Glutamatergic neuron (in vitro differentiated cells): ENCODE measurements at places on chromosomes 7 and 10.
A peak's percentile ranks its signal among the peaks of the same experiment; 100 is the strongest.

GRCh38 chr7:46932676-46933424 is 649.1 kb downstream of the TNS3 start:
- no peak for DNase-seq

DNA sequence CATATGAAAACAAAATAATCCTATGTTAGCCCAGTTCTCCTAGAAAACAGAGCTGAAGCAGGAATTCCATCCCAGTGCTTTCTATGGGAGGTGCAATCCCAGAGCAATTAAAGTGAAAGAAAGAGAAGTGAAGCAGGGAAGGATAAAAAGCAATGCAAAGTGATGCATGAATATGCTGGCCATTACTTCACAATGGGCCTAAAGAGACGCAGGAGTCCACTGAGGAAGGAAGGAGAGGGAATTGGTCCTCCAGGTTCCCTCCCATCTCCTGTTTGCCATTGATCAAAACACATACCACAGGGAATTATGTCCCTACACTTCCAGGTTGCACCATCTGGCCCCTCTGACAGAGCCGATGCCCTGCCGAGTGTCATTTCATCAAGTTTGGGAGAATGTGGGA is 392.2 kb upstream of the NFE2L3 start:
- peak; percentile 23 for DNase-seq

DNA sequence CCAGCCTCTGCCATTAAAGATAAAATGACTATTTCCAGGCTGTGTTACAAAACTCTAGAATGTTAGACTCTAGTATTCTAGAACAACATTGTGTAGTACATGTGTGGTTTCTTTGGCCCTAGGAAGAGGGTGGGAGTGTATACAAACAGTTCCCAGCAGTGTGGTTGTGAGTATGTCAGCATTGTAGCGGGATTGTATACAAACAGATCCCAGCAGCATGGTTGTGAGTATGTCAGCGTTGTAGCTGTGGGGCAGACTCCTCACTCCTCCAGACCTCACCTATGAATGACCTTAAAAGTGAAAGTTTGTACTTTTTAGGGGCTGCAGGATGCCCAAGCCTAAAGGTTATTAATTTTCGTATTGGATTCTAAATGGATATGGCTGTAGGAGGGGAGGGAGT is 6.9 kb upstream of the ACSL5 start:
- no peak for DNase-seq

DNA sequence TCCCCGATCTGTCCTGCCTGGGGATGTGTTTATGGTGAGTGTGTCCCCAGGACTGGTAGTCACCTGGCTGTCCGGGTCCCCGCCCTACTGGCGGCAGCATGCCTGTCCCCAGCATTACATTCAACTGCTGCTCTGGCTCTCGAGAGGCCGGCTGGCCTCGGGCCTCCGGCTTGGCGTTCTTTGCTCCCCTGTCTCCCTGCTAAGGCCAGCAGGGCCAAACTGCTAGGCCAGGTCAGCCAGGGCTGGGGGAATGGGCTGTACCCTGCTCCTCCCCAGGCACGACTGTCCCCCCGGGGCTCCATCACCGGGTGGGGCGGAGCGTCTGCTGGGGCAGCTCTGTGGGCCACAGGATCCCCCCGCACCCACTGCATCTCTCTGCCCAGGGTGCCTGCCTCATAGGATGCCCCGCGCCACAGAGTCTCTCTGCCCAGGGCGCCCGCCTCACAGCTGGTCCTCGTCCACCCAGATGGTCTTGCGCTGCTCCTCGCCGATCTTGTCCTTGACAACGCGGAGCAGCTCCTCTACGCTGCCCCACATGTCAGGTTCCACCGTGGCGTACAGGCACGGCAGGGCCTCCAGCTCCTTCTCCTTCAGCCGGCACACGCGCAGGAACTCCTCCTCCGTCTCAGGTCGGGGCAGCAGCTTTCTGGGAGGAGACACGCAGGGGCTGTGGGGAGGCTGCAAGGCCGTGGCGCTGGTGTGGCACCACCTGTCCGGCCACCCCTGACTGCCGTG is 62.3 kb upstream of the GNA12 start:
- DNase-seq, result no peak

DNA sequence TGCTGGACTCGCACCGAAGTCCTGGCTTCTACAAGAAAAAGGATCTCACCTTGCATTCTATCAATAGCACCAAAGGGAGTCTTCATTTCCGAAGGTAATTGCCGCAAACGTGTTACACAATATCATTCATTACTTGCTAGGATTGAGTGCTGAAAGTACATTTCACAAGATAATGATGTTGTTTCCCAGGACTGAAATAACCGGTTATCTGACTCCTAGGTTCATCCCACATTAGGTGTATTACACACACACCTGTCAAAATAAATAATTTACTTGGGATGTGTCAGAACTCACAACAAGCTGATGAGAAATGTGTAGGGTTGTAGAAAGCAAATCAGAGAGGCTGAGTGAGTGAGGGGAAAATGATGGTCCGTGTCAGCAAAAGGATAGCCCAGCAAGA is 219.4 kb upstream of the RHOBTB1 start:
- no peak for DNase-seq

- DNase-seq, result peak; percentile 74
These were observed 340.2 kb upstream of the CELF2 start for GRCh38 chr10:10677479-10677878.

DNA sequence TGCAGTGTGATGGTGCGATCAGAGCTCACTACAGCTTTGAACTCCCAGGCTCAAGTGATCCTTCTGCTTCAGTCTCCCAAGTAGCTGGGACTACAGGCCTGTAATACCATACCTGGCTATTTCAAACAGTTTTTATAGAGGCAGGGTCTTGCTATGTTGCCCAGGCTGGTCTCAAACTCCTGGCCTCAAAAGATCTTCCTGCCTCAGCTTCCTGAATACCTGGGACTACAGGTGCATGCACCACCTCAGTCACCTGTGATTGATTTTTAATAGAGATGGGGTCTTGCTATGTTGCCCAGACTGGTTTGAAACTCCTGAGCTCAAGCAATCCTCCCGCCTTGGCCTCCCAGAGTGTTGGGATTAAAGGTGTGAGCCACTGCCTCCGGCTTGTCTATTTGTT is 26.4 kb upstream of the CCL24 start:
- DNase-seq, result no peak

GRCh38 chr7:122556873-122557542 is 141.9 kb downstream of the RNF133 start:
- no peak for DNase-seq

DNA sequence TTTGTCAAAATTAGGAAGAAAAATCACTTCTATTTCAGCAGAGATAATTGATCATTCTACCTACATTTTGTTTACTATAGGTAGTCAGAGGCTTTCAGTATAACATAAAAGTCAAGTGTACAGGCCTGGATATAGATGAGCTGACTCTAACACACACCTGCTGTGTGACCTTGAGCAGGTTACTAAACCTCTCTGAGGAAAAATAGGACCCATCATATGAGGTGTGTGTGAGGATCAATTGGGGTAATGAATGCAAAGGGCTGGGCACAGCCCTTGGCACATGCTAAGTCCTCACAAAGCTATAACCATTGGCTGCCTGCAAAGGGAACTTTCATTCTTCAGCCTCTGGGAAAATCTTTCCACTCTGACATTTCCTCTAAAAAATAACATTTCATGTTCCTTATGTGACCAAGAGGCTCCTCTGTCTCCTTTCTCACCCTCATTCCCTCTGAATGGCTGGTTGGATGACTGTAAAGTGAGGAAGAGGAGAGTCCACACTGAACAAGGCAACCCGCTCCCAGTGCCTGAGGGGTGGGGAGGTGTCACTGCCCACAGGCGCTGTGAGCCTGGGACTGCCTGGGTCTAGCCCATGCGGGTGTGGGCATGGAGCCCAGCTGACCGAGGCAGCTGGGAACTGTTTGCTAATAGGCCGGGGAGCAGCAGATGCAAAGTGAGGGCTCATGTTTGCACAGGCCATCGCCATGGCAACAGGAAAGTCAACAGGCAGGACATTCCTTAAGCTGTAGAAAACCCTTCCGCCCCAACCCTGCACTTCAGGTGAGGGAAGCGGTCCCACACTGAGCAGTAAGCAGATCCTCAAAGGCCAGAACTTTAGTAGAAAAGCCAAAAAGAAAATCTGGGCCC is 36.8 kb downstream of the MYOF start:
- DNase-seq, result peak; percentile 80

- DNase-seq, result no peak
These were observed 26.1 kb upstream of the ACTR3B start for GRCh38 chr7:152733286-152733934.

DNA sequence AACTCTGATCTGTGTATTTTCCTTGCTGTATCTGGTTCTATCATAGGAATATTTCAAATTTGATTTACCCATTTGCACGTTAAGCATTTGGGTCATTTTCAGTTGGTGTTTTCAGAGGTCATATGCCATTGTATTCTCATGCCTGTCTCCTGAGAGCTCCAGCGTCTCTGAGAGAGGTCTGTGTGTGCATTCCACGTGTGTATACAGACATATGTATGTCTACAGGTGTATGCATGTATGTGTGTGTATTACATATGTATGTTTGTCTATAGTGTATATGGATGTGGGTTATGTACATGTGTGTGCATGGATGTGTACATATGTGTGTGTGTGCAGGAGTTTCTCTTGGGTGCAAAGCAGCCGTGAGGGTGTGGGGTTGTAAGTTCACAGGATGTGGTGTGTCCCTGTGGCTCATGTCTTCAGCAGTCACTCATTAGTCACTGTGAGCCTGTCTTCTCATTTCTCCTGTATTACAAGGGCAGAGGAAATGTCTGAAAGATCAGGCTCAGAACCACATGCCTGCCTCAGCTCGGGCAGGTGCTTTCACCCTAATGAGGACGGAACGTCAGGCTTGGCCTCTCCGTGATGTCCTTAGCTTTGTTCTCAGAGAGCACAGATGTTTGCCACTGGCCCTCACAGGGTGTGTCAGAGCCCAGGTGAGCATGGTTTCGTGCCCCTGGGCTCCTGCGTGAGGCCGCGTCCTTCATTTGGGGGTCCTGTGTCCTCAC is 101.6 kb downstream of the NKX6-2 start:
- DNase-seq, result no peak

- DNase-seq, result no peak
These were observed 132.3 kb downstream of the THSD7A start for GRCh38 chr7:11699666-11700065.

DNA sequence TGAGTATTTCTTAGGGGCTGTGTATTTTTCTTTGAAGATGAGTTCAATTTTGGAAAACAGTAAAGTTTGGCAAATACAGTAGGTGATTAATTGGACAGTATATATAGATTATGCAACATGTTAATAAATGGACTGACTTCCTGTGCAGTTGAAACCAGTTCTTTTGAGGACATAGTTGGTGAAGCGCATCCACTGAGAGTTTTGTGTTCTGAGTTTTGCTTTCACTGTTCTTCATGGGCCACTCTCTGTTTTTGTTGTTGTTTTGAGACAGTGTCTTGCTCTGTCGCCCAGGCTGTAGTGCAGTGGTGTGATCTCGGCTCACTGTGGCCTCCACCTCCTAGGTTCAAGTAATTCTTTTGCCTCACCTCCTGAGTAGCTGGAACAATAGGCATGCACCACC is 109.0 kb downstream of the SDHAF3 start:
- no peak for DNase-seq

DNA sequence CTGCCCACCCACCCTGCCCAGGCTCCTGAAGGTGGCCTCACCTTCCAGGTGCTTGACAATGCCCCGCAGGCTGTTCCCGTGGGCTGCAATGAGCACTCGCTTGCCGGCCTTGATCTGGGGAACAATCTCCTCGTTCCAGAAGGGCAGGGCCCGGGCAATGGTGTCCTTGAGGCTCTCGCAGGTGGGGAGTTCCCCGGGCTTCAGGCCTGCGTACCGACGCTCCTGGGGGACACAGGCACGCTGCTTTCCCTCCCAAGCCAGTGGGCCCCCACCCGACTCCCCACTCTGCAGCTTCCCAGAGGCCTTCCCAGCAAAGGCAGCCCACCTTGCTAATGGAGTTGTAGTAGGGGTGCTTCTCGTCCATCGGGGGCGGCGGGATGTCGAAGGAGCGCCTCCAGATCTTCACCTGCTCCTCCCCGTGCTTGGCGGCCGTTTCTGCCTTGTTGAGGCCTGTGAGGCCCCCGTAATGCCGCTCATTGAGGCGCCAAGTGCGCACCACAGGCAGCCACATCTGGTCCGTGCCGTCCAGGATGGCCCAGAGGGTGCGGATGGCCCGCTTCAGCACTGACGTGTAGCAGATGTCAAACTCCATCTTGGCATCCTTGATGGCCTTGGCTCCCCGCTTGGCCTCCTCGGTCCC is 456 bp downstream of the PGAM2 start:
- DNase-seq, result no peak

DNA sequence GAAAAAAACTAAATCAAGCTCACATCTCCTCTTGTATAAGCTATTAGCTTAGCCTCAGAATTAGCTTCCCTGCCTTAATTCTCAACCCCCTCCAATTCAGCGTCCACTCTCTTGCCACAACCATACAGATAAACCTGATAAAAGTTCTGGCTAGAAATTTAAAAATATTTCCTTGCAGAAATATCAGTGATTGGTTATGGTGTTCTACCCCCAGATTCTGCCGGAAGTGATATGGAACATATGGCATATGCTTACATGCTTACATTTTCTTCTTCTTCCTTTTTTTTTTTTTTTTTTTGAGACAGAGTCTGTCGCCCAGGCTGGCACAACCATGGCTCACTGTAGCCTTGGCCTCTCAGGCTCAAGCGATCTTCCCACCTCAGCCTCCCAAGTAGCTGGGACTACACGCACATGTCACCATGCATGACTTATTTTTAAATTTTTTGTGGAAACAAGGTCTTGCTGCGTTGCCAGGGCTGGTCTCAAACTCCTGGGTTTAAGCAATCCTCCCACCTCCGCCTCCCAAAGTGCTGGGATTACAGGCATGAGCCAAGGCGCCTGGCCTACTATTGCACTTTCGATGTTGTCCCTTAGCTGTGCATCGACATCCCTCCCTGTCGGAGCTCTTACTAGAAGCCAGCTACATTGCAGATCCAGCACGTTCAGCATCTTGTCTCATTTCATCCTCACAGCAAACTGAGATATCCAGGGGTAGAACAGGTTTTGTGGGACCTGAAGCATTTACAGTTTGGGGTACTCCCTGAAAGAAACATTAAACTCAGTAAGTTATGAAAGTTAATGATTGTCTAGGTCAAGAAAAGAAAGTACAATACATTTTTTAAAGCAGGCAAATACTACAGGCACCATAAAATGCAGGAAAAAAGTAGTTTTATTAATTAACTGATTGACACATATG is 205.6 kb upstream of the TCF7L2 start:
- DNase-seq, result no peak

GRCh38 chr7:150744041-150744656 is 6.9 kb downstream of the GIMAP5 start:
- DNase-seq, result no peak
